CD4-positive, alpha-beta T cell treated with Interleukin-1 beta for 1 hour (primary cell): ENCODE measurements at places on chromosomes 1 and 21.
A peak's percentile ranks its signal among the peaks of the same experiment; 100 is the strongest.

DNA sequence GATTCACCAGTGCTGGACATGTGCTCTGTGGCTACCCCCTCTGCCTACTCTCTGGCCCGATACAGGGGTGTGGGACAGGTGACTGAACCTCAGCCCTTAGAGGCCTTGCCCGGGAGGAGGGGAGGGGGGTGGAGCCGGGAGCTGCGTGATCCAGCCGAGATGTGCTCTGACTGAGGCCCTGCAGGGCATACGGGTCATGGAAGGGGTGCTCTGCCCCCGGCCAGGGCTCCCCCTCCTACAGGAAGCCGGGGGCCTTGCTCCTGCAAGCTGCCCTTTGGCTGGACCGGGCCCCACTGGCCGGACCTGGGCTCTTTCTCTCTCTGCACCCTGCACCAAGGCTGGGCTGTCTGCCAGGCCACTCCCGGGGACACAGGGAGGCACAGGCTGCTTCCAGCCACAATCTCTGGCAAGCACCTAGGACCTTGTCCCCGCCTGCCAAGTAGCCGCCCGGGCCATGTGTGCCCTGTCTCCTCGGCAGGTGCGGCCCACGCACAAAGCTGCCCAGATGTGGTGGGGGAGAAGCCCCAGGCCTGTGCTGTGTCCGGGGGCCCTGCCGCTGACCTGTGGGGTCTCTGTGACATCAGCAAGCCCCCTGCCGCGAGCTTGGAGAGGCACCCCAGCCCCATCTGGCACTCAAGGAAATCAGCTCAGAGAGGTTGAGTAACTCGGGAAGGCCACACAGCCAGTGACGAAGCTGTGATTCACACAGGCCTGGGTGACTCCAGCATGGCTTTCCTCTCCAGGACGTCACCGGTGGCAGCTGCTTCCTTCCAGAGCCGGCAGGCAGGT, 1.5 kb downstream of the SCNN1D start:
- no peak for DNase-seq

DNA sequence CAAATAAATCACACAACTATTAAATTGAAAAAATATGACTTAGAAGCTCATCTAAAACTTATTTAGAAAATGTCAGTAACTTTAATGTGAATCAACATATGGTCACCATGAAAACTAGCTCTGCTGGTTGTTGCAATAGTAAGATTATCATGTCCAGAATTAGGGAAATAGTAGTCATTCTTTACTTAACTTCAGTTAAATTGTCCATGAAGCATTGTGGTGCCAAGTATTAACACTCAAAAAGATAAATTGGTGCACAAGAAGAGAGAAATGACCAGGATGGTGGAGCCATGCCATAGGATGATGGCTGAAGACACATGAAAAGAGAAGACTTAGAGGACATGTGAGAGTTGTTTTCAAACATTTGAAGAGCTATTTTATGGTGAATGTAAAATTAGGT, 130.2 kb upstream of the PTGFR start:
- no peak for DNase-seq

- DNase-seq: peak; percentile 64
Measured at GRCh38 chr1:12472798-12473551, 145.0 kb downstream of the DHRS3 start.

- no peak for DNase-seq
Measured at GRCh38 chr1:213782941-213783672, 204.7 kb upstream of the PROX1 start.

DNA sequence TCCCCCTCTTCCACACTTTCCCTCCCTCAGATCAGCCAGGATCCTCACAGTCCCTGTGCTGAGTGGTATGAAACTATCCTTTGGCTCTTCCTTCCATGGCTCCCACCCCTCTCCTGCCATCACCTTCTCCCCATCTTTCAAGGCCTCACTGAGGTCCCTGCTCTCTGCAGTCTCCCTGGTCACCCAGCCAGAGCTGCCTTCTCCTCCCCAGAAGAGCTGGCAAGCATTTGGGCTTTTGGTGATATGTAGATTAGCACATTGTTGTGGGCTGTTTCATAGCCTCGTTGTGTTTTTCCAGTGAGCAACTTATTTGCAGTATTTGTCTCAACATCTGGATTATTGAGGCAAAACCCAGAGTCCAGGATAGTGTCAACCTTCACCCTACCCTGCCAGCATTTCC, 2.2 kb downstream of the CSF1 start:
- DNase-seq: no peak

GRCh38 chr1:200150721-200151120, 123.2 kb downstream of the NR5A2 start:
- no peak for DNase-seq

DNA sequence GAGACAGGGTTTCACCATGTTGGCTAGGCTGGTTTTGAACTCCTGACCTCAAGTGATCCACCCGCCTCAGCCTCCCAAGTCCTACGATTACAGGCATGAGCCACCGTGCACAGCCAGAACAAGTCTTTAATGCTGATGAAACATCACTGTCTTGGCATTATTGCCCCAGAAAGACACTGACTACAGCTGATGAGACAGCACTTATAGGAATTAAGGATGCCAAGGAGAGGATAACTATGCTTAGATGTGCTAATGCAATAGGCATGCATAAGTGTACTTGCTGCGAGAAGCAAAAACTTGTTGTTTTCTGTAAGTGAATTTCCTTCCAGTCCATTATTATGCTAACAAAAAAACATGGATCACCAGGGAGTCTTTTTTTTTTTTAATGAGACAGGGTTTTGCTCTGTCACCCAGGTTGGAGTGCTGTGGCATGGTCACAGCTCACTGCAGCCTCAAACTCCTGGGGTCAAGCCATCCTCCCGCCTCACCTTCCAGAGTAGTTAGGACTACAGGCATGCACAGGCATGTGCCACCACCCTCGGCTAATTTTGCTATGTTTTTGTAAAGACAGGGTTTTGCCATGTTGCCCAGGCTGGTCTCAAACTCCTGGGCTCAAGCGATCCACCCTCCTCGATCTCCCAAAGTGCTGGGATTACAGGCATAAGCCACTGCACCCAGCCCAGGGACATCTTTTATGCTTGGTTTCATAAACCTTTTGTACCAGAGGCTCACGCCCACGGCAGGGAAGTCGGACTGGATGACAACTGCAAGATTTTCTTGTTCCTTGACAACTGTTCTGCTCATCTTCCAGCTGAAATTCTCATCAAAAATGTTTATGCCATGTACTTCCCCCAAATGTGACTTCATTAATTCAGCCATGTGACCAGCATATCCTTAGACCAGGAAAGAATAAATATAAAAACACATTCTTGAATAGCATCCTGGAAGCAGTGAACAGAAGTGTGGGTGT, 23.1 kb downstream of the RHEX start:
- DNase-seq: no peak

GRCh38 chr1:62013264-62013663, 181.4 kb upstream of the L1TD1 start:
- DNase-seq: no peak

- DNase-seq: no peak
Measured at GRCh38 chr1:230157420-230158390, 90.7 kb downstream of the GALNT2 start.

- no peak for DNase-seq
Measured at GRCh38 chr1:215636258-215636965, 69.3 kb downstream of the KCTD3 start.

GRCh38 chr1:182752077-182752988, 37.2 kb upstream of the NPL start:
- no peak for DNase-seq

- DNase-seq: no peak
Measured at GRCh38 chr1:67578397-67579020, 106.5 kb upstream of the GADD45A start.

DNA sequence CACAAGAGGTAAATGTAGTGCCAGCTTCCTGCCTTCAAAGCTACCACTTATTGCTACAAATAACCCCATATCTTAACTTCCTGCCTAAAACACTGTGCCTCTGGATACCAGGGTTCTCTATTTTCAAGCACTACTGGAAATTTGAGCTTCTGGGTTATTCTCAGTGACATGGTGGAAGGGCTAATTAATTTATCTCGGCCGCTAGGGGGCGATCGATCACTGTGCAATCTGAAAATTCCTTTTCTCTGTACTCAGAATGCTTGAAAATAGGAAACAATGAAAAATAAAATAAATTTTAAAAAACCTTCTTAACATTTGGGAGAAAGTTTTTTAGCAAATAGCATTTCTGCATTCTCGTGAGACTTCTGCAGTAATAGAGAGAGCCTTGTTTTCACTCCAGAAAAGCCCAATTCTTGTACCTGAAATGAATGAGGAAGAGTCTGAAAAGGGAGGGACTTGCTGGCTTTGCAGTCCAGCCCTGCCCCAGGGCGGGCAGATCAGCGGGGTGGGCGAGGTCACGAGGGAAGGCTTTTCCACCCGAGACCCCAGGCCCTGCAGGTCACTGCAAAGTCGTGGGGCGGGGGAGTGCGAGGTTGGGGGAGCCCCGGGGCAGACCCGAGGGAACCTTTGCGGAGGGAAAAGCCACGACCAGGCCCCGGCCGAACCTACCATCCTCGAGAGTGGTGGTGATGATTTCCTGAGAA, 276.7 kb downstream of the PCP4 start:
- peak; percentile 5 for DNase-seq

DNA sequence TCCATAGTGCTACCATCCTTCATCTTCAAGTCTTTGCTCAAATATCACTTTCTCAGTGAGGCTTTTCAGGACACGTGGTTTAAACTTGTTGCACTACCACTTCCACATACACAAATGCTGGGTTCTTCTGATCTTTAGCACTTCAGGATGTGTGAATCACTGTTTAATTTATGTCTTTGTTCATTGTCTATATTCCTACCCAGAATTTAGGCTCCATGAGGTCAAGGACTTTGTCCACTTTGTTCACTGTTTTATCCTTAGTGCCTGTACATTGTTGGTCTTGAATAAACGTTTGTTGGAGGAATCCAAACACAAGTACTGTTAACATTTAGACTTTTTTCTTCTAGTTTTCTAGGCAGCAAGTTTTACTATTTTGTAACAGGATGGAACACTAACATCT, 42.6 kb upstream of the RALGPS2 start:
- DNase-seq: no peak

- no peak for DNase-seq
Measured at GRCh38 chr1:241225741-241226140, 131.3 kb downstream of the RGS7 start.

DNA sequence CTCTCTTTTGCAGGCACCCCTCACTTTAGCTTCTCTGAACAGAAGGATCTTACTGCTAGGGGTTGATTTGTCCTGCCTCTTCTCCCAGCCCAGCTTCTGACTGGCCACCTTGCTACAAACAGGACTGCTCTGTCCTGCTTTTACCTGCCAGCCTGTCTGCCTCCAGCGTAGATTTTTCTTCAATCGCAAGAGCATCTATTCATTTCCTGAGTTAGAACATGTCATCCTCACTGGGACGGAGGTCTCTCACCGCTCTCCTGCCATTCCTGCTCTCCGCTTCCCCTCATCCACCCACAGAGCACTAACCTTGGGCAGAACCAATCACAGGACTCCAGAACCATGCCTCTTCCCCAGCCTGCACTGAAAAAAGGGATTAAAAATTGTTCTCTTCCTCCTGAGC, 3.5 kb upstream of the ATP1B1 start:
- no peak for DNase-seq

GRCh38 chr21:18007121-18007520, 188.0 kb upstream of the C21orf91 start:
- DNase-seq: no peak

GRCh38 chr21:30189773-30190172, 23.2 kb upstream of the CLDN17 start:
- DNase-seq: no peak

DNA sequence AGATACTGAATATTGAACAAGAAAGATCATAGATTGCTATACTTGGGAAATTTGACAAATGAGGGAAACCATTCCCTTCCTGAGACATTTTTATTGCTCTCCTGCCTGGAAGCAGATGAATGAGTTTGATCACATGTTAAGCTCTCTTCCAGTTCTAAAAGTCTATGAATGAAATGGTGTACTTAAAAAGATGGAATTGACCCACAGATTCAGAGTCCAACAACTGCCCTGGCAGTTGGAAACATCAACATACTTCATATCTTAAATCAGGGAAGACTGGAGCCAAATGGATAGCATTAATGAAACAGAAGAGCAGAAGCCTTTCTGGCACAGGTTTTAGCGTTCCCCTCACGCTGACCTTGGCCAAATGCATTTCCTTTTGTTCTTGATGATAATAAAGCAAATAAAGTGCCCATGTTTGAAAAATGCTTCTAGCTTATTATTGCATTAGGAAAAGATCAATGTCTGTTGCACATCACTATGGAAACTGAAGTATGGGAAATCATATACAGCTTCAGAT, 142.6 kb downstream of the ESRRG start:
- no peak for DNase-seq

- no peak for DNase-seq
Measured at GRCh38 chr1:18234790-18235242, 127.2 kb downstream of the IGSF21 start.

DNA sequence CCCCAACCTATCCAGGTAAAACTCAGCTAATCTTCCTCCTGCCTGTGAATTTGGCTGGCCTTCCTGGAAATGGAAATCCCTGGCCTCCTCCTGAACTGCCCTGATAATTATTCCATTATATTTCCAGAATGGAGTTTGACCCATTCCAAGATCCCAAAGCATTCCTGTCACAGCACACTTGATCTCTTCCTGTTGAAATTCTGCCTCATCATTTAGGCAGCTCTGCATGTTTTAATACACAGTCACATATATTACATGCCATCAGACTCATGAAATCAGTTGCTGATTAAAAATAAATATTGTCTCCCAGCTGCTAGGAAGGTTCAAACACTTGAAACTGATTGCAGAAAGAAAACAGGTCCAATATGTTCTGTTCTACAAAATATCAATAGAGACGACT, 148.2 kb upstream of the PALMD start:
- no peak for DNase-seq

- DNase-seq: peak; percentile 61
Measured at GRCh38 chr1:198465201-198466144, 75.0 kb downstream of the ATP6V1G3 start.

DNA sequence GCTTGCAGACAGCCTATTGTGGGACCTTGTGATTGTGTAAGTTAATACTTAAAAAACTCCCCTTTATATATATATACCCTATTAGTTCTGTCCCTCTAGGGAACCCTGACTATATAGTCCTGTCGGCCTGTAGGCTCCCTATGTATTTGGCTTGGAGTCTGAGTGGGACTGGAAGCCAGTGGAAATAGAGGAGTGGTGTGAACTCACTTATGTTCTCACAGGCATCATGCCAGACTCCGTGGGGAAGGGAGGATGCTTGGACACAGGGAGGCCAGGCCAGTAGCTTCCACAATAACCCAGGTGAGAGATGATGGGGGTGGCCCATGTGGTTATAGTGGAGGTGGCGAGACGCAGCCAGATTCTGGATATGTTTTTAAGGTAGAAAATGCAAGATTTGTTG, 136.7 kb upstream of the SYT6 start:
- no peak for DNase-seq

GRCh38 chr1:48530727-48531351, 58.8 kb upstream of the SPATA6 start:
- DNase-seq: peak; percentile 1

- DNase-seq: no peak
Measured at GRCh38 chr1:39976732-39977131, 21.8 kb downstream of the MFSD2A start.
